Esophagus squamous epithelium (tissue), 5 donors: ENCODE measurements at places on chromosomes 12 and 14.

- no peak for DNase-seq
Measured at GRCh38 chr12:22396735-22397134, 62.2 kb upstream of the ST8SIA1 start.

GRCh38 chr14:58167891-58168290 is 15.9 kb upstream of the ARMH4 start:
- DNase-seq = no peak

DNA sequence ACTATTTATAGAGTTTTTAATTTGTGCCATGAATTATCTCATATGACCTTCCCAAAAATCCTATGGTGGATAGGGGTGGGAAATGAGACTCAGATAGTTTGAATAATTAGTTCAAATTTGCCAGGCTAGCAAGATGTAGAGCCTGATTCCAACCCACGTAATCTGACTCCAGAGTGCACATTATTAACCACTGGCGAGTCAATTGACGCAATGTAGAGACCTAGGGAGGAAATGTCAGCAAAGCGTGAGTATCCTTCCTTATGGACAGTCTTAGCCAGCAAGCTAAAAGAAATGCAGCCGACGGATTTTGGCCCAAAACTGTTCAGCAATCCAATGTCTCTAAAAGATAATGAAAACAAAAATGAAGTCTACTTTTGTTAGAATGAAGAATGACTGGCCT is 193.3 kb upstream of the KRR1 start:
- no peak for DNase-seq

GRCh38 chr12:59677857-59678256 is 82.0 kb downstream of the SLC16A7 start:
- DNase-seq = no peak

GRCh38 chr14:64201296-64201695 is 92.9 kb downstream of the ESR2 start:
- no peak for DNase-seq

DNA sequence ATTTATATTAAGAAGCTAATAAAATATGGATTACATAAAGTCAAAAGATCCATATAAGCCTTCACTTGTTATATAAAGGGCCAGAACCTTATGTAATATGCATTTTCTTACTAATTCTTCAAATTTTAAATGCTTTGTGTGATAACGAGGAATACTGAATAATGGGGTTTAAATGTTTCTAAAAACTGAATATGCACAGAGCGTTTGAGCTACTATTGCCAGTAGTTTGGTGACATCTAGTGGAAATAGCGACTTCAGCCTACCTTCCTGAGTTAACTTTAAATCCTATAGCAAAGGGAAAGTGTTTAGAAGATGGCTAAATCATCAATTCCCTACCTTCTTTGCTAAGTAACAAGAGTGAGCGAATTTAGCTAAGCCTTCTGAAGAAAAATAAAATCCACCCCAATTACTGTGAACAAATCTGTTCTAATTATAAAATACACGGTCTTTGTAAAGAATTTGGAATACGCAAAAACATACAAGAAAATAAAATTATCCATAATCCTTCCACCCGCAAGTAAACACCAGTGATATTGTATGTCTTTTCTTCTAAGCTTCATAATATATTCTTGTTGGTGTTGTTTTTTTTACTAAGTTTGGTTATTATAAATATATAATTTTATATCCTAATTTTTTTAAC is 115.5 kb upstream of the G2E3 start:
- DNase-seq = no peak

GRCh38 chr12:8676651-8677050 is 14.0 kb upstream of the MFAP5 start:
- DNase-seq = no peak
